Right hindlimb (tissue), 1 donor: ENCODE measurements at places on chromosomes 3 and 15.
A peak's percentile ranks its signal among the peaks of the same experiment; 100 is the strongest.

DNA sequence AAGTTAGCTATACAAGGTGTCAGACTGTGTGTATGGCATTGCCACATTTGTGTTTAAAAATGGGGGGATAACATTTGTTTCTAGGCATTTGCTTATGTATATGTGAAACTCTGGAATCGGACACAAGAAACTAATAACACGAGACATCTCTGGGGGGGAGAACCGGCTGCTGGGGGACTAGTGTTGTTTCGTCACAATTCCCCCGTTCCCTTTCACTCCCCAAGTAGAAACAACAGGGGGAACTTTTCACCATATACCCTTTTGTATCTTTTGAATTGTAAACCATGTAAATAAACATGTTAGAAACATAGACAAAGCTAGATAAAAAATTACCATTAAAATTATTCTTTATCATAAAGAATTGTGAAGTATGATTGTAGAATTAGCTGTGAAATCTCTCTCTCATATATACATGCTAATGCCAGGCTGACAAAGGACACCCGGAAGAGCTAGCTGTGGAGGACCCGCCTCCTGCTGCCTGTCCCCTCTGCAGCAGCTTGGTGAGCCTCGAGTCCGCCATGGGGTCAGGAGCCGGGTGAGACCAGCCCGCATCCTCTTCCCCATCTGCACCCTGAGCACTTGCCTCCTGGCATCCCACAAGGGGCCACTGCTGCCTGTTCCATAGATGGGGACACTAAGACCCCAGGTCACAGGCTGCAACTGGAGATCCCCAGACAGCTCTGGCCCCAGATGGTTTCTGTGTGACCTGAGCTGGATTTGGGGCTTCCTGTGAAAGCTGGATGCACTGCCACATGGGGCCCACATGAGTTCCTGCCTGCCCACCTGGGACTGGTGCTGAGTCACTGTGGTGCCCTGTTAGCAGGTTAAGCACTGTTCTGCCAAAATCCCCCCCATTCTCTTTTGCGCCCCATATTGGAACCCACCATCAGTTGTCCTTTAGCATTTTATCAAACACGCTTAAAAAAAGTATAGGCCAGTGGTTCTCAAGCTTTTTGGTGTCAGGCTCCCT lies 91.6 kb downstream of the IQSEC1 start:
- DNase-seq, result no peak

GRCh38 chr3:18556001-18556408 lies 130.9 kb upstream of the SATB1 start:
- DNase-seq, result no peak

DNA sequence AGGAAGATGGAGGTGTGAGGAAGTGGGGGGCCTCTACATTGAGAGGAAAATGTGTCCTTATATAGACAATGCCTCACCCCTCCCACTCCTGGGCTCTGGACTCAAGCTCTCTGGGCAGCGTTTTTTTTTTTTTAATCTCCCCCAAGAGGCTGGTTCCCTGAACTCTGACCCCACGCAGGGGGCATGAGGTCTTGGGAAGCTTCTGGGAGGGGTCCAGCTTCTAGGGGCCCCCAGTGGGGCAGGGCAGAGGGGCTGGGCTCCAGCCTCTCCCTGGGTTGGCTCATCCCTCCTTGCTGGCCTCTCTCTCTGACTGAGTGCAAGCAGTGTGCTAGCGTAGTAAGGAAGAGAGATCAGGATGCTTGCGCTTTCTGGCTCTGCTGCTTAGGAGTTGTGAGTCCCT lies 101.4 kb upstream of the HACD2 start:
- DNase-seq, result peak; percentile 59

DNA sequence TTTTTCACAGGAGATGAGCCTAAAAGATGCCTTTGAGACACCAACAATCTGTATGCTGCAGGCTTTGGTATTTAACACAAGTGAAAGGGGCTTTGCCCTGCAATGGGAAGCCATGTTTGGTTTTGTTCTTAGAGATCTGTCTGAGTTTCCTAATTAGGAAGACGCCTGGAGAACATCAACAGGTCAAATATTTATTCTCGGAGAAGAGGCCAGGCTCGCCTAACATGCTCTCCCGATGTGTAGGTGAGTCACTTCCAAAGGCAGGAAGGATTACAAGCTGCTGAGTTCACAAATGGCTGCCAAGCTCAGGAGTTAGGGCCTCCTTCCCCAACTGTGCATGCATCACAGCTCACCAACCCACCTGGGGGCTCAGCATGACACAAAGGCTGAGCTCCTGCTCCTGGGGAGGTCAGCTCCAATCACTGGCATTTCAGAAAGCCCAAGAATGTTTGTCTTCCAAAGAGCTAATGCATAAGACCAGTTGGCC lies 119.5 kb upstream of the PRICKLE2 start:
- DNase-seq, result no peak

- DNase-seq, result no peak
Observed at GRCh38 chr3:9666704-9667445, 17.6 kb downstream of the MTMR14 start.

DNA sequence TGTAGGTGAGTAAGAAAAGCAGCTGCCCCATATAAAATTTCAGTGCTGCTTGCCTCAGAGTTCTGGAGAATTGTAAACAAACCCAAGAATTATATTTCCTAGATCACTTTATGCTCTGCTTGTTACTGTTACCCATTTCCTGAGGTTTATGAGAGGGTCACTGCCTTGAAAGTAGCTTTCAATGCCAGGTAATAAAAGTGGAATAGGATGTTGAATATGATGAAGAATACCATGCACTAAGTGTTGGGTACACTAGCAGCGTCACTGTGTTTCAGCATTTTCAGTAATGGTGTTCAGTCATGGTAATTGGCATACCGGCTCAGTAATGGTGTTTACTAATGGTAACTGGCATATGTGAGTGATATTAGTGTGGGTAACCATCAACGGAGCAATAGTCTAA lies 449.8 kb upstream of the TPRG1 start:
- DNase-seq, result no peak

DNA sequence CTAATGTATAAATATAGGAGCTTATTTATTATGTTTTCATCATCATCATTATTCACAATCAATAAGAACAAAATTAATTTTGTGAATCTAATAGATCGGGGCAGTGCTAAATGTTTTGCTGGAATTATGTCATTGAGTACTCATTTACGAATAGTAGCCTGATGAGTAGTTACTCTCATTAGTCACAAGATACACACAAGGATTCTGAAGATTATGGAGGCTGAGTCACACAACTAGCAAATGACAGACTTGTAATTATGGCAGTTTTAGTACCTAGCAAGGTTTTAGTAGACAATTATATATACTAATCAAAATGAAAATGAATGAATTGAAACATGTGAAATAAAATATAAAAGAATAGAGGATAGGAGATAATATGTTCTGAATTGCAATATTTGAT lies 954.2 kb downstream of the CADM2 start:
- no peak for DNase-seq

DNA sequence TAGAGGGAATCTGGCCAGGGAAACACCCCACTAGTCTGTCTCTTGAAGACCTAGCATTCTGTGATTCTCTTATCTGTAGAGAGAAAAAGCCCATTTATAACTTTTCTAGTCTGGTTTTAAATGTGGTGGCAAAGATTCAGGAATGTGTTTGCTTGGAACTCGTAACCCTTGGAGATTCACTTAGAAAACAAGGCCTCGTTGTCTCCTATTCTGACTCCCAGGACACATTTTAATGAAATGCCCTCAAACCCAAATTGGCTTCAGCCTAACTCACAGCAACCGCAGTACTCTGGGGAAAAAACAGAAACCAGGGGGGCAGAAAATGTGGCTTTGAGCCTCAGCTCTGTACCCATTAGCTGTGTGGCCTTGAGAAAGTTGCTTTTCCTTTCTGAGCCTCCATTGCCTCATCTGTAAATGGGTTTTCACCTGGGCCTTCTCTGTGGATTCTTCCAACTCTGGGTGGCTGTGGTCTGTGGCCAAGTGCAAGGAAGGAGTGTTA lies 36.5 kb downstream of the RPLP1 start:
- no peak for DNase-seq

DNA sequence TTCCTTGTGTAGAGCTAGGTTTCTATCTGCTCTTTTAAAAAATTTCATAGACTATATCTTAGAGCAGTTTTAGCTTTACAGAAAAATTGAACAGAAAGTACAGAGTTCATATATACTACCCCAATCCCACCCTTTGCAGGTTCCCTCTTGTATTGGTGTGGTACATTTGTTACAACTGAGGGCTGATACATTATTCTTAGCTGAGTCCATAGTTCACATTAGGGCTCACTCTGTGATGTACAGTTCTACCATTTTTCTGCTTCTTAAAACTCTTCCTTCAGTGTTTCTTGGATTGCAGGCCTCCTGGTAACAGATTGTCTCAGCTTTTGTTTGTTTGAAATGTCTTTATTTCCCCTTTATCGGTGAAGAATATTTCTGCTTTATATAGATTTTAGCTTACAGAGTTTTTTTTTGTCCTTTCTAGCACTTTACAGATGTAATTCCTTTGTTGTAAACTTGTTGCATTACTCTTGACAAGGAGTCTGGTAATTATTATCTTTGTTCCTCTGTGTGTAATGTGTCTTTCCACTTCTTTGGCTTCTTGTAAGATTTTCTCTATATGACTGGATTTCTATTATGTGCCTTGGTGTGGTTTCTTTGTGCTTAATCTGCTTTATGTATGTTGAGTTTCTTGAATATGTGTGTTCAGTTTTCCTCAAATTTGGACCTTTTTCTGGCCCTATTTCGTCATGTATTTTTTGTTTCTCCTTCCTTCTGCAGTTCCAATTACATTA lies 25.3 kb downstream of the MEF2A start:
- DNase-seq, result no peak

- peak; percentile 56 for DNase-seq
Observed at GRCh38 chr15:23565395-23566070, at the start of gene MKRN3. Gene MKRN3 (plus strand): TSS chr15:23565674. CDS start chr15:23565783, 109 bp downstream.

DNA sequence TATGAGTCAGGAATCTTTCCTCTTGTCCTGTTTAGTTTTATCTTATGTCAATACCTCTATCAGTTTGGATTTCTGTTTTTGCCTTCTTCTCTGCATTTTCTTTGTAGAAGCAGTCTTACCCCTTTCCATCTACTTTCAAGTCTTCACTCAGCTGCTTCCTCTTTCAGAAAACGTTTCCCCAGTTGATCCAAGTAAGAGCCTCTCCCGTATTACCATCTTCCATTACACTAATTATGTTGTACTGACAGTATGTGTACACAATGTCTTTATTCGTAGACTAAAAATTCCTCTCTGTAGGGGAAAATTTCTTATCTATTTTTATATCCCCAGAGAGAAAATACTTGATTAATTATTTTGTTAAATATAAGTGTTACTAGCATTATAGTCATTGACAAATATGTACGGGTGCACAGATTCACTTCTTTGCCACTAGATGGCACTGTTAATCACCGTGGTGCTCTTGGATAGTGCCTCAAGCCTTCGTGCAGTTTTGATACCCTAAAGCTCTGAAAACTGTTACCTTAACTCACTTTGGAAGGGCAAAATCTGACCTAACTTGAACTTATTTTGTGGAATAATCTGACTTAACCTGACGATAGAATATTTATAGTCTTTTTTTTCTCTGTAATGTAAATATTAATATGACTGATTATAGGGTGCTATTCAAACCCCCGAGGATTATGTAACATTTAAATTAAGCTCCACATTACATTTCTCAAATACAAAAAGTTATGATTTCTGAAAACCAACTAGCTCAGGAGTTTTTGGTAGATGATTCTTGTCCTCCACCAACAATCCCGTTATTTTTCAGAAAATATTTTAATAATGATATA lies 74.2 kb upstream of the POU1F1 start:
- no peak for DNase-seq
